ENCODE measurements at places on chromosomes 1 and 21. TPM values are rescaled to one million over a fixed set of nuclear protein-coding genes. Genes with fewer than 3 reads are reported as not detected.

PLA2G2E gene
- polyA plus RNA-seq, result not detected

C1orf53 gene
- 1.4 TPM for polyA plus RNA-seq

NGF gene
- not detected for polyA plus RNA-seq

CFHR4 gene
- polyA plus RNA-seq, result not detected

RGS1 gene
- 186 TPM for polyA plus RNA-seq

TMEM200B gene
- not detected for polyA plus RNA-seq

FAM151A gene
- polyA plus RNA-seq, result not detected

DNA sequence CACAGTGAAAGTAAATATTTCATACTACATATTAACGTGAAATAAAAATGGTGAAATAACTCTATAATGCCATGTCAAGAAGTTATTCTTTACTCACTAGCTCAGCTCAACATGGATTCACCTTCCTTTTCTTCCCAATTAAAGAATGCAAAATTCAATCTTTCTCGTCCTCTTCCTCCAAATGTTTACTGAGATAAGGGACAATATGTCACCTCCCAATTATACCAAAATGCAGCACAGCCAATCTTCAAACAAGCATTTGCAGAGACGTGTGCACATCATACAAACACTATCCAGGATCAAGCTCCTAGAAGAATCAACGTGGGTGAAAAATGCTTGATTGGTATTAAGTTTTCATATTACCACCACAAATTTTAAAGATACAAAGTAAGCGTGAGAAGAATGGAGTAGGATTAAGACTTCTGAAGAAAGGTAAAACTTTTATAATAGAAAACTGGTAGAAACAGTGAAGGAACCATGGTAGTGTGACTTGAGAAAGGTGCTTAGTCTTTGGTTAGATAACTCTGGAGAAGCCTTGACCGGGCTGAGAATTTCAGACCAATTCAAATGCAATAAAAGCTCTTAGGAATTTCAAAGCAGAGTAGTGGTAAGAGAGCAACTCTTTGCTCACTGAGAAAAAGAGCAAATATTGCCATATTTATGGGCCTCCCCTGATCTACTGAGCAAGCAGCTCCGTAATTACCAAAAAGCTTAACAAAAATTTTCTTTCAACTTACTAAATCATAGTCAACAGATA lies 7.2 kb downstream of the PTP4A2 start:
- DNase-seq, result no peak

DNA sequence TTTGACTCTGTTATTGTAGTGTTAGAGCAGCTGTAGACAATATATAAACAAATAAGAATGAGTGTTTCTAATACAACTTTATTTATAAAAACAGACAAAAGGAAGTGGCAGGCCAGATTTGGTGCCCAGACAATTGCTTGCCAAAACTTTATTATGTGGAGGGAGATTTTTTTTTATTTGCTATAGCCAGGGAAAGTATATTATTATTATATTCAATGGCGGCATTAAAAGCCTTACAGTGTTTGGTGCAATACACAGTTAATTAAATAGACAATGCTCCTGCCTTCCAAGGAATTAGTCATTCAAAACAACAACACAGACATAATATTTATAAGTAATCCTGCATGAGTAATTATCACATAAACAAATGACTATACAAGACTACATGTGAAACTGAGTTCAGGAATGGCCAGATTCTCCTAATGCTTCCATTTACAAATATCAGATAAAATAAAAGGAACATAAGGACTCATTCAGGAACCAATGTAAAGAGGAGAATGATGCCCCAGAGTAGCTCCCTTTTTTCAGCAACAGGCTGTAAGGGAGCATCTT lies 10.6 kb upstream of the RC3H1 start:
- DNase-seq, result no peak

GRCh38 chr1:117312453-117313138 lies 54.7 kb upstream of the MAN1A2 start:
- peak; percentile 53 for DNase-seq

GRCh38 chr1:213054733-213055591 lies 3.9 kb downstream of the RPS6KC1 start:
- DNase-seq, result no peak

DNA sequence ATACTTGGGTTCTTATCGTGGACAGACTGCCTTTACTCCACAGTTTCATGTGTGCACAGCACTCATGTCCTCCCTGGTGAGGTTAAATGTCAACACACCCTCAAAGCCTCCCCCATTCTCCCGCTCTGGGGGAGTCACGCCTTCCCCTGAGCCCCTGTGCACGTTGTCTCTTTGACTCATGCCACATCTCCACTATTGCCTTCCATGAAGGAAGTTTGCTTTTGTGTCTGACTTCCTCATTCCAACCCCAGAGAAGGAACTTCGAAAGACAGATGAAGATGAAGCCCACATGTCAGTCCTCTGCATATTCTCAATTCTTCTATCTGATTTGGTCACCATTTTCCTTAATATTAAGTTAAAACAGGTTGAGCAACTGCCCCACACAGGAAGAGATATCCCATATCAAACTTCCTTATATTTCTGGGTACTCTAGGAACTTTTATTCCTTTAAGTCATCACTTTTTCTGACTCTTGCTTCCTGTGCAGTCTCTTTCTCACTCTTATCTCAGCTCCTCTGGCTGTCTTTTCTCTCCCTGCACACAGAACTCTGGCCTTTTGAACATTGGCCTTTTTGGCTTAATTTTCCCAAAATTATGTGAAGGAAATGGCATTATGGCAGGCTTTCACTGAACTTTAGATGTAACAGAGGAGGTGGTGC lies 41.5 kb downstream of the C4BPA start:
- no peak for DNase-seq

DNA sequence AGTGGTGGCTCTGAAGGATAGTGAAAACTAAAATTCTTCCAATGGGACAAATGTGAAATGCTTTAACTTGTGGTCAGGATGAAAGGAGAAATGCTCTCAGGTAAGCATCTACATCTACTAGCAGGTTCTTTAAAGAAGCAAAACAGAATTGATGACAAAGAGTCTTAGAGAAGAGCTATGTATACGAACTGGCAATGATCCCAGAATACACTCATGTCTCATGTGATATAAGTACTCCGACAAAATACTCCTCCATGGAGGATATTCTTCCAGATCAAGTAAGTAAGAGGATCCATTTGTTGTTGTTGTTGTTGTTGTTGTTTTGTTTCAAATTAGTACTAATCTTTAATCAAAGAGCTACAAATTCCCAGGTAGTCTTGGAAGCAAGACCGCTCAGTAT lies 174.0 kb upstream of the ATP1B1 start:
- no peak for DNase-seq

DNA sequence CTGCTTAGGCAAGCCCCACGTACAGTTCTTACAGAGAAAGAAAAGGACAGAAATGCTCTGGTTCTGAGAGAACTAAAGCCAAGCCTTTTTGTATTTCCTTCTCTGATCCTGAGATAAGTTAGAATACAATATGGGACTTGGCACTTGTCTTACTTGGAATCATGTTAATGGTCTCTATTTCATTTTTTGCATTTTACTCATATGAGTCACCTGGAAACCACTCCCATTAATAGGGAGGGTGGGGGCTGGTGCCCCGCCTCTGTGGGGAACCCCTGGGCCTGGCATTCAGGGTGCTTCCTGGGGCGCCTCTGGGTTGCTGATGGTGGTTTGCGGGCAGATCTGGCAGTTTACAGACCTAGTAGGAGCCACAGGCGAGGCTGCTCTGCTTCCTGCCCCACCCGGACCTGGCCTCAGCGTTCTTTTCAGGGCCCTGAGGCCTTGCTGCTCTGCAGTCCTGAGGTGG lies 26.7 kb downstream of the TSPAN2 start:
- DNase-seq, result peak; percentile 86

DNA sequence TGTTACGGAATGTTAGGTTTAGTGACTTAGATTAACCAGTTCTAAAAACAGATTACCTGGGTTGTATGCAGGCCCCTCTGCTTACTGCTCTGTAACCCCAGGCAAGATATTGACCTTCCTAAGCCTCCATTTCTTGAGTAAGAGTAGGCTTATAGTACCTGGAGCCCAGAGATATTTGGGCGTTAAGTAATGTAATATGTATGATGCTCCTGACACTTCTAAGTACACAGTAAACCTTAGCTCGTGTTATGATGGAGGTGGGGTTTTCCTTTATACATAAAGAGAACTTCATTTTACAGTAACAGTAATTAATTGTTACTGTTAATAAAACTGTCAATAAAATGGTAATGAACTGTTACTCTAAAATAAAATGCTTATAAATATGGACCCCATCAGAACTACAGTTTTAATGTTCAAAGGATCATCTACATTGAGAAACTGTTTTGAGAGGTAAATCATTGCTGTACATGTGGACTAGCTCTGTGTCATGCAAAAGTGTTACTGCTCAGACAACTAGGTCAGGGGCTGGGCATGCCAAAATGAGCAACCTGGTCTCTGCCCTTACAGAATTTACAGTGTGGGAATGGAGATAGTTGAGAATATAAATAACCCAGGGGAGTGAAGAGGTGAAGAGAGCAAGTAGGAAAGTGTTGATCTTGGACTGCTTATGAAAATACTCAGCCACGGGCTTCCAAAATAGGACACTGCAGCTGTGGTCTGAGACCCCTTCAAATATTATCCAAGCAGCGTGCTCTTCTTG lies 26.6 kb downstream of the LRRC8C start:
- DNase-seq, result peak; percentile 31

GRCh38 chr1:228735871-228736586 lies 750 bp downstream of the RHOU start:
- no peak for DNase-seq

GRCh38 chr1:24714859-24715520 lies 30.3 kb upstream of the CLIC4 start:
- DNase-seq, result no peak

- DNase-seq, result no peak
Observed at GRCh38 chr1:172184506-172185191, 235.8 kb upstream of the C1orf105 start.
